ENCODE measurements at places on chromosomes 6 and 20. TPM values are rescaled to one million over a fixed set of nuclear protein-coding genes. Genes with fewer than 3 reads are reported as not detected.
A peak's percentile ranks its signal among the peaks of the same experiment; 100 is the strongest.

Gene JPH2
- 167 TPM for total RNA-seq

DNA sequence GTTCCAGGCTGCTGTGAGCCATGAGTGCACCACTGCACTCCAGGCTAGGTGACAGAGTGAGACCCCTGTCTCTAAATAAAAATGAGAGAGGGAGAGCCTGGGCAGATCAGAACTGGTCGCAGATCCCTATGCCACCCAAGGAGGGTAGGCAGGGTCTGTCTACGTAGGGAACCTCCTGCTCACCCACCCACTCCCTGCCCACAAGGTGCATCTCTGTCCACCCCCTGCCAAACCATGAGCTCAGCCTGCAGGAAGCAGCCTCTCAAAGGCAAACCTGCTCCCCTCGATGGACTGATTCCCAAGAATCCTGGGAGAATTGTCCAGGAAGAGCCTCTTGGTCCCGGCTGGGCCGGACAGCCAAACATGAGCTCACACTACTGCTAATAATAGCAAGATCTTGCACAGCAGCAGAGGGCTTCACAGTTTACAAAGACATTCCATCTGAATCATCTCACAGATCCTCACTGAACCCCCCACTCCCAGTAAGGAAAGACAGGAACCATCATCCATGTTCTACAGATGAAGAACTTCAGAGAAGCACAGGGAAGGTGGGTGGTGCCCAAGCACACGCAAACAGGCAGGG, 27.8 kb upstream of the TLDC2 start:
- DNase-seq, result peak; percentile 81

Gene GMPR
- total RNA-seq, result 160 TPM

DNA sequence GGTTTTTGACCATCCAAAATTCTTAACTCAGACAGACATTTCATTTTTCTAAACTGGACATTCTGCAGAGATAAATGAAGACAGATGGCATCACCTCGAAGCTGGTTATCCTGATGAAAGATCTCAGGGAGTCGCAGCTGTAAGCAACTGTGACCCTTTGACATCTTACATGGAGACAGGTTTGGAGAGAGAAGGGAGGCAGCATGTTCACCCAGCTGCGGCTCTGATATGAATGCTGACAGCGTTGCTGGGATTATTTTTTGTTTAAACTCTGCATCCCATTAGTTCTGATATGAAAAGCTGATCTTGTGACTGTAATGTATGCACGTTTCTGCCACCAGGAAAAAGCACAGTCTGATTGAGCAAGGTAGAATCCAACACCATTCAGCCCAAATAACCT, 89.4 kb downstream of the C6orf118 start:
- no peak for DNase-seq

- DNase-seq, result no peak
These were observed 163.1 kb upstream of the PMEPA1 start for GRCh38 chr20:57872816-57873409.

- DNase-seq, result no peak
These were observed 19.2 kb downstream of the BLTP3A start for GRCh38 chr6:34810936-34811632.

Gene HDGFL1
- not detected for total RNA-seq

DNA sequence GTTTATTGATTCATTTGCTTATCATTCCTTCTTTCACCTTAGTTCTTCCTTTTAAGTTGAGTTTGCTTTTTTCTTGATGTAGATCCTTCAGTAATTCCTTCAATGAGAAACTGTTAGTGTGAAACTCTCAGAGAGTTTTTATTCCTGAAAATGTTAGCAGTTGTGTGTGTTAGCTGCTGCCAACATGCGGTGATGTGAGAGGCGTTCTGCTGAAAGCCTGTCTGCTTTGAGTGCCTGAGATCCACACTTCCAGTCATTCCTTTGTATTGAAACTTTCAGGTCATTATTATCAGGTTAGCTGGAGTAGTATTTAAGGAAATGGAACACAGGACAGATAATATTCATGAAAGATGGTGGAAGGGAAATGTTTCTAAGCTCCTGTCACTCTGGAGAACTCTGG, 70.0 kb upstream of the SUPT3H start:
- no peak for DNase-seq

DNA sequence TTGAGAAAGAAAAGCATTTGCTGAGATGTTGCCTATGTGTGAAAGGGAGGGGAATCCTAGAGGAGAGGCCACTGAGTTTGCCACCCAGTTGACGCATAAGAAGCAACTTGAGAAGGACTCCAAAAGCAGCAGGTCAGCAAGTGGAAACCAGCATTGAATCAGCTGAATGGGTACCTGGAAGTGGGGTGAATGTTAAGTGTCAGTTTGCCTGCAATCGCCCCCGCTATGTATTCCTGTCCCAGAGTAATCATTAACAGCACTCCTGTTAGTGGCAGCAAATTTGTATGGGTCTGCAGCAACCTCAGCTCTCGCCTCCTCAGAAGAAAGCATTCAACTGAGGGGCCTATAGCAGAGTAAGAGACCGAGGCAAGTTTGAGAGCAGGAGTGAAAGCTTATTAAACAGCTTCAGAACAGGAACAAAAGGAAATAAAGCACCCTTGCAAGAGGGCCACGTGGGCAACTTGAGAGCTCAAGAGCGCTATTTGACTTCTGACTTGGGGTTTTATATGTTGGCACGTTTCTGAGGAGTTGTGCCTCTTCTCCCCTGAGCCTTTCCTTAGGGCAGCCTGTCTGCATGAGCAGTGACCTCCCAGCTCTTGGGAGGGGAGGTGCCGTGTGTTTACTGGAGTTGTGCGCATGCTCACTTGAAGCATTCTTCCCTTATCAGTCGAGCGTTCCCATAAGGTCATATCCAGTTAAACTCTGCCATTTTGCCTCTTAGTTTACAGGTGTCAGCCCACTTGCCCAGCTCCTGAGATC, 122.6 kb upstream of the PHACTR1 start:
- DNase-seq, result no peak

Gene BTNL2
- total RNA-seq, result not detected

GRCh38 chr20:47611785-47612184, 110.1 kb downstream of the NCOA3 start:
- DNase-seq, result no peak

DNA sequence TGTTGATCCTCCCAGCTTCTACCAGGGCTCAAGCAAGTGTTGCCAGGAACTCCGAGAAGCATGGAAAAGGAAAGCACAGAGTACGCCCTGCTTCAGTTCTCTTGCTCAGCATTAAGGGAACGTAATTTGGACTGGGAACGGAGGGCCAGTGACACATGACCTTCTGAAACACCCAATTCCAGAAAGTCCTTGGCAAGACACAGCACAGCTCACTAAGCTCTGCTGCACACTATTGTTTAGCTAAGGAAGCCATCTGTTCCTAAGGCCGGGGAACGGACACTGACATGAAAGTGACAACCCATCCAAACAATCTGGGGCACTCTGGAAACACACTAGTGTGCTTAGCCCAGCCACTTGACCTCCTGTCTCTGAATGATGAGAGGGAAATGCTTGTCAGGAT, 56.9 kb upstream of the NXT1 start:
- peak; percentile 42 for DNase-seq

DNA sequence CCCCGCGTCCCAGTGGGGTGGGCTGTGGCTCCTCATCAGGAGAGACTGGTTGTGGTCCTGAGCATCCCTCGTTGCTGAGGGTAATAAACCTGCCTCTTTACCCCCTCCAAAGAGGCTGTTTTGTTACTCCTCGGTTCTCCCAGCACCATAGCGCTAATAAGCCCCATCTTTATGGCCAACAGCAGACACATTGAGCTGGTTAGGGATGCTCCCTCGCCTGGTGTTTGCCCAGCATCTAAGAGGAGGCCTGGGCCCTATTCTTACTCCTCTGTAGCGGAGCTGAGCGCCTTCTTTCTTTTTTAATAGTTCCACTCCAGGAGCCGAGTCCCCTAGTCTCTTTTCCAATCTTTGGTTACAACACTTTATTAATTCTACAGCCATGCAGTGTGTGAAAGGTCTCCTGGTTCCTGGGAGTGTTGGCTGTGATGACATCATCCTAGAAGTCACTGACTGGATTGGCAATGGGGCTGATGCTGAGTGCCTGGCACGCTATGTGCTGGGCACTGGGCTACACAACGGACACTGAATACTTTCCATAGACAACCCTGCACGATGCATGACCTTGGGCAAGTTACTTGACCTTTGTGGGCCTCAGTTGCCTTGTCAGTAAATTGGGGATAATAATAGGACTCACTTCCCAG, 50.6 kb upstream of the CCDC167 start:
- no peak for DNase-seq

DNA sequence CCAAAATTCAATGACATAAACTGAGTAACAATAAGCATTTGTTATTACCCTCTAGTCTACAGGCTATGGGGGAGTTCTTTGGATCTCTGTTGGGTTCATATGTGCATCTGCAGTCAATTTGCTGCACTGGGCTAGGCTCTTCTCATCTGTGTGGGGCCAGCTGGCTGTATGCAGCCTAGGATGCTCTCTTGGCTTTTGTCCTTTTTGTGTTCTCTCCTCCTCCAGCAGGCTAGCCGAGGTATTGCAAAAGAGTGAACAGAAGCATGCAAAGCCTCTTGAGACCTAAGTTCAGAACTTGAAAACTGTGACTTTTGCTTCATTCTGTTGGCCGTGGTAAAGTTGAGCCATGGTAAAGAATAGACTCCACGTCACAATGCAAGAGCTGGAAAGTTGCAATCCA, 62.8 kb upstream of the FOXO3 start:
- DNase-seq, result no peak

DNA sequence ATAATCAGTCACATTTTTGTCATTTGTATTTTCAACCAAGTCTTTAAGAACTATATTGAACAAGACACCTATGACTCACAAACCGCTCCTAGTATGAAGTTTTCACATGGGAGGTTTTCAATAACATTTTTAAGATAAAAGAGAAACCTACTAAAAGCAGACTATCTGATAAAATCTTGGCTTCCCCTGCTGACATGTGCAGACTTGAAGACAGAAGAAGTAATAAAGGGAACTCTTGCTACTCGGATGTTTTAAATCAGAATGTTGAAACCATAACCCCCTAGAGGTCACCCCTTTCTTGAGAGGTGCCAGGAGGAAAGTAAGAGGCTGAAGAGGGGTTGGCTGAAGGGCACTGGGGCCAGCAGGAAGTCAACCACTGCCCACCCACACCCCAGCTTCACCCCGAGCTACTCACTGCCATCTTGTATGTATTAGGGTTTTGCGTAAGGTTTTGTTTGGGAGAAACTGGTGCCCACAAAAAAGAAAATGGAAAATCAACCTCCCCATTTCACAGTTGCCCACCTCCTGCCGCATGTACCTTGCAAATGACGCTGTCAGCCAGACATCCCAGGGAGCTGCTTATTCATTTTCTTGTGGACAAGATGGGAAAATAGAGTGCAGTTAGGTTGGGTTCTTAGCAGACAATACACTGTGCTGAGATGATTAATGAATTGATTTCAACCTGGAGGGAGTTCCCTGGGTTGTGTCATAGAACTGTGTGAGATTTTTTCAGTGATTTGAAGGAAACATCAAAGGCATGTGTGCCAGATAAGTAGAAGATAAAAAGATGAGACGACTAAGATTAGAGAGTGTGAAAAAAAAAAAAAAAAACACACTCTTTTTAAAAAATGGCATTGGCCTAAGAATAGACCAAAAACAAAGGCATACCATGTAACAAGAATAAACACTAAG, 83.2 kb upstream of the TAB2 start:
- DNase-seq, result no peak

DNA sequence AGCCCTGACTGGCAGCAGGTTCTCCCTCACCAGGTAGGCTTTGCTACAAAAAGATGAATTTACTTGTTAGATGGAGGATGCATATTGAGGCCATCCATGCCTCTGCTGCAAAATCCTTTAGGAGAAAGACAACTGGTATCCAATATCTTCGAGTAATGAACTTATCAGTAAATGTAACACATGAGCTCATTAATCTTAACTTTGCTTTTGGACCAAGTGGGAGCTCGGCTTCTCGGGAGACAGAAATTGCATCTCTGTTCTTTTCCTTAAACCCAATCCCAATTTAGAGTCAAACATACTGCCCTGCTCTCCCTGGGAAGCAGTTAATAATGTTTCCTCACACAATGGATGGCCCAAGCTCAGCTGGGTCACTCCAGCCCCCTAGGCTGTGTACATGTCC, 330.5 kb downstream of the ZFAND3 start:
- DNase-seq, result no peak

DNA sequence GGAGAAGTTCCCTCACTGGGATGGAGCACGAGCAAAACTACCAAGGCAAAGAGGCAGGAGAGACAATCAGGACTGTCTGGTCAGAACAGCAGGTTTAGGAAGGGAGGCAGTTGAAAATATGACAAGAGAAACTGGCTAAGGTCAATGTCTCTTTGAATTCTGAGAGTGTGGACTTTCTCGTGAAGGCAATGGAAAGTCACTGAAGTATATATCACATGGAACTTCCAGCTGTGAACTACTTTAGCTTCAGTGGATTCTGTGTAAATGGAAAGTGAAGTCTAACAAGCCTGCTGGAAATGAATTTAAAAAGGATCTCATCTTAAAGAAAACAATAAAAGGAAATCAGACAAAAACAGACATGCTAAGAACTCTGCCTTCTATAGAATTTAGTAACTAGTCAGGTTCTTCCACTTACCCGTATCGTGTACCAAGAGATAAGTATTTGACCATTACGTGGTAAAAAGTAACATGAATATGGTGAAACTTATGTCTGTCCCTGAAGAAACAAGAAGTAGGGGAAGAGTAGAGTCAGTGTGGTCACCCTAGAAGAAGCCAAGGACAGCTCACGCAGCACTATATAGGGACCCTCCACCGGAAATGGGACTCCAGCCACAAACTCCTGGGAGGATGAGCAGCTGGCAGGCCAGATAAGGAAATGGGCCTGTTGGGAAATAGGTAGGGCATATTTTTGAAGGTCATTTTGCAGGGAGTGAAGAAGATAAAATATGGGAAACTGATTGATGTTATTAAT, 123.4 kb downstream of the MAP7 start:
- DNase-seq, result no peak

DNA sequence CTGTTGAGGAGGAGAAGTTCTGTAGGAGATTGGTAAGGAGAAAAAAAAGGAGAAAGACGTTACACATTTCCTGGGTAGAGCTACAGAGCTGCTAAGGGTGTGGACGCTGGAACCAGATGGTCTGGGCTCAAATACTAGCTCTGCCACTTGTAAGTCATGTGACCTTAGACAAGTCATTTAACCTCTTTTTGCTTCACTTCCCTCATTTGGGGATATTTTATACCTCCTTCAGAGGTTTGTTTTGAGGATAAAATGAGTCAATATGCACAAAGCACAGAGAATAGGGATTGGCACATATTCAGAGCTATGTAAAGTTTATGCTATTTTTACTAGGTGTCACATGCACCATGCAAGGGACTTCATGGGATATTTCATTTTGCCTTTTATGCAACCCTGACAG, 708.8 kb downstream of the DHX35 start:
- no peak for DNase-seq

Gene PDE7B
- total RNA-seq, result 15.1 TPM

DNA sequence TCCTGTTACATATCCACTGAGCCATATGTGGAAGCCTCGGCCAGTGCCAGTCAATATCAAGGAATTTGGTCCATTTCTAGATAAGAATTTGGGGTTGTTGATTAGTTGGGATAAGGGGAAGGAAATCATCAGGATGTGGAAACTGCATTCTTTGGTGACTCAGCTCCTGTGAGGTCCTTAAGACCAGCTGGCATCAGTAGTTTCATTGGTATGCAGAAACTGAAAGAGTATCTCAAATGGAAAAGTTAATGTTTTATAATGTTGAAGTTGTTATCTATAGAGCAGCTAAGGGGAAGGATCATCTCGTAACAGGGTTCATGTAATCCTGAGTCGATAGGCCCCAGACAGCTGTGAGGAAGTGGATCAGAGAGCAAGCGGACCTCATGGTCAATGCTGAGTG, 87.9 kb upstream of the PRND start:
- peak; percentile 32 for DNase-seq

Gene PSORS1C2
- not detected for total RNA-seq

- DNase-seq, result no peak
These were observed 17.4 kb upstream of the RNF39 start for GRCh38 chr6:30092852-30093543.

- no peak for DNase-seq
These were observed 48.0 kb downstream of the ADTRP start for GRCh38 chr6:11730641-11731040.

Gene PRND
- total RNA-seq, result not detected

All from heart left ventricle (tissue), 16 donors.